Smooth muscle cell of the brain vasculature (primary cell): ENCODE measurements at places on chromosomes 11 and 22.

DNA sequence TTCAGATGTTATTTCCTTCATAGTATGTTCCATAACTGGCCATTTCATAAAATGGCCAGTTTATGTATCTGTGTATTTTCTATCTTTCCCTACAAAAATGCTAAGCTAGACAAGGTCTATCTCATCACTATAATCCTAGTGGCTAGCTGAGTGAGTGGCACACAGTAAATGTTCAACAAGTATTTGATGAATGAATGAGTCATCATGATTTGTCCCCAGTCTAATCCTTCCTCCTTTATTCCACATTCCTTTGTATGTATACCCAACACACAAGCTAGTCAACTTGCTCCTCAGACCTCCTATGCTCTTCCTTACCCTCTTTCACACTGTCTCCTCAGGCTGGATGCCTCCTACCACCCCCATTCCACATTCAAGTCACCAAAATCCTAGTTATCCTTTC, 12.5 kb downstream of the APLNR start:
- DNase-seq = no peak

- no peak for DNase-seq
These were observed 74.7 kb upstream of the SESN3 start for GRCh38 chr11:95305705-95306104.

- no peak for DNase-seq
These were observed 6.0 kb upstream of the CD248 start for GRCh38 chr11:66322732-66323427.

DNA sequence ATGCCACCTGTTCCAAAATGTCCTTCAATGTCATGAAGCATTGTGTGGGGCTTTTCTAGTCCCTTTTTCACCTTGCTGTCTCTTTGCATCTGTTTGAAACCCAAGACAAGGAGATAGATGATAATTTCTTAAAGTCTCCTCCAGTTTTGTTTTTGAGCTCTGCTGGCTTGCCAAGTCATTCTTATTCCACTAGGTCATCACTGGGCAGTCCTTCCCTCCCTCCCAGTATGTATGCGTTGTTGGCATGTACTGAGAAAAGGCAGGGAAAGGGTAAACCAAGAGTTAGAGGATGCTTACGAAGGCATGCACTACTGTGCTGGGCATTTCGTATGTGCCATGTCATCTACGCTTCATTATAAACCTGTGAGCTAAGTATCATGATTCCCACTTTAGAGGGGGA, 78.6 kb downstream of the PARVA start:
- no peak for DNase-seq

GRCh38 chr22:43587574-43587973, 175.8 kb downstream of the MPPED1 start:
- DNase-seq = no peak

- no peak for DNase-seq
These were observed 83.7 kb downstream of the RPL27A start for GRCh38 chr11:8766043-8766987.

DNA sequence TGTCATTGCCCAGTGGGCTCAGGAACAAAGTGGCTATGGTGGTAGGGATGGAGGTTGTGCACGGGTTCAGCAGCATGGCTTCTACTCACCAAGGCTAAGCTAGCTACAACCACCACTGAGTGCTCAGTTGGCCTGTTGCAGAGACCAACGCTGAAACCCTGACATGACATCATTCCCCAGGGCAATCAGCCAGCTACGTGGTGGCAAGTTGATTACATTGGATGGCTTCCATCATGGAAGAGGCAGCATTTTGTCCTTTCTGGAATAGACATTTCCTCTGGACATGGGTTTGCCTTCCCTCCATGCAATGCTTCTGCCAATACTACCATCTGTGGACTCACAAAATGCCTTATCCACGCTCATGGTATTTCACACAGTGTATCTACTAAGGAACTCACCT, 634.3 kb downstream of the OPCML start:
- DNase-seq = no peak

DNA sequence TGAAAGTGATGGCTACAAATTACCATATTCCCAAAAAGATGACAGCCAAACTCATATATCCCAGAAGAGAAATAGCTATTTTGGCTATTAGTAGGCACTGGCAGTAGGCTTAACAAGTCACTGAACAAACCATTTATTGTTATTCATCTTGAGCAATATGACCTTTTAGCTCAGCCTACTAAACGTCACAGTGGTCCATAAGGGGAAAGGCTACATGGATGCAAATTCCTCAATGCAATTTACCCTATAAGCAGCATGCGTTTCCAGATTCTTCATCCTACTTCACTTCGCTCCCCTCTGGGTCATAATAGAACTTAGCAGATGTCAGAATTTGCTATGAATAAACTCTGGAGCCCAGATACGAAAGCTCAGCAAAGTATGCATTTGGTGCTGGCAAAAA, 114.0 kb downstream of the SIK3 start:
- DNase-seq = no peak

GRCh38 chr22:29031227-29032011, 30.2 kb downstream of the C22orf31 start:
- peak; percentile 95 for DNase-seq
